AG09309 (cell line): ENCODE measurements at places on chromosomes 5 and 9.

GRCh38 chr5:139658501-139658927 lies 10.4 kb downstream of the CXXC5 start:
- DNase-seq, result no peak

DNA sequence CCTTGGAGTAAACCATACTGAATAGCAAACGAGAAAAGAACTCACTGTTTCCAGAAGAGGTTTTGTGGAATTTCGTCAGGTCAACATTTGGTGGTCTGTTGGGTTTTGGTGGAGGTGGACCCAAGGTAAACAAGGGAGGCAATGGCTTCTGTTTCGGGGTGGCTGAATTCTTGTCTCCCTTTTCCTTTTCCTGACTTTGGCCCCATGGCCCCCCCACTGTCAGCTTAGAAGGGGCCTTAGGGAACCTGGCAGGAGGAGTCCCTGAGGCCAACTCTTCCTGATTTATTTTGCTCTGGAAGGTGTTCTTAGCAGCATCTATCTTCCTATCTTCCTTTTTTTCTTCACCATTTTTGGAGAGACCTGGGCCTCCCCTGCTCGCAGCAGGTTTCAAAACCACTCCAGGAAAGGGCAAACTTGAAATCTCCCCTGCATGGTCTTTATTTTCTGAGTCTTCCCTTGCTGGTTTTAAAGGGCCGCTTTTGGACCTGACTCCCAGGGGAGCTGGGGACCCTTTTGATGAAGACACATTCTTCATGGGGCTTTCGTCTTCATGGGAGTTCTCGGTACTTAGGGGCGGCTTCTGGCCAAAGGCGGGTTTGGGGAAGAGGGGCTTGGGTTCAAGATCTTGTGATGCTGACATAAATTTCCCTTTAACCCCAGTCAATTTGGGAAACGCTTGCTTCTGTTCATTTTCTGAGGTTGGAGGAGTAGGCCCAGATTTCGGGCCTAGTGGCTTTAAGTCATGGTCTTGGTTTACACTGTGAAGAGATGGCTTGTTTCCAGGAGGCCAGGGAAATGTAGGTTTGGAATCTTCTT lies 17.4 kb downstream of the FYB1 start:
- no peak for DNase-seq

- DNase-seq, result no peak
Measured at GRCh38 chr9:130137641-130138081, 34.5 kb upstream of the NCS1 start.

DNA sequence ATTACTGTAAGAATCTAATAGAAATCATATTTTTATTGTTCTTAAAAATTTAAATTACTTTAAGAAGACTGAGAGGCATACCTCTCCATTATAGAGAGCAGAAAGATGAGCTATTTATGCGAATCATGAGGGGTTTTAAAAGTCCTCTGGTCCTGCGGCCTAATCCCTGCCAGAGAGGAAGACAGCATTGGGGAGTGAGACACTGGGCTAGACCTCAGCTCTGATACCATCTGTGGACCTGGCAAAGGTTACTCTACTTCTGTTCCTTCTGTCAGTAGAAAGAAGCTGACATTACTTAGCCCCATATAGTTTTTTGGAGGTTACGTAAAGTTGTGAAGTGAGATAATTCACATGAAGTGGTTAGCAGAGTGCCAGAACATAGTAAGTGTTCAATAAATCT lies 103.6 kb downstream of the CCDC192 start:
- no peak for DNase-seq

- no peak for DNase-seq
Measured at GRCh38 chr5:134101686-134102439, 12.6 kb upstream of the TCF7 start.

GRCh38 chr9:95511616-95511931 lies 5.2 kb downstream of the PTCH1 start:
- DNase-seq, result no peak

DNA sequence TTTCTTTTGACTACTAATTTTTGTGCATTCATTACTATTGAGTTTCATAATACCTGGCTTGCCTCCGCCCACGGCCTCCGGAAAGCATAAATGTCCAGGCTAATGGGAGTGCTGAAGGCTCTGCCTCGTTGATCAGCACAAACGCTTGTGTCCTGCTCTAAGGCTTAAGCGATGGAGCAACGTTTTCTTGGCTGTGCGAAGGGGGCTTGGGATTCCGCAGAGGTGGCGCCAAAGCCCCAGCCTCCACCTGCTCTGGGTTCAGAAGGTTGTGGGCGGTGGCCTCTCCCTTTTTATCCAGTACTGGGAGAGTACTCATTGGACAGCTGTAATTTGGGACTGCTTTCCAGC lies 19.7 kb downstream of the ANXA2R start:
- DNase-seq, result no peak

DNA sequence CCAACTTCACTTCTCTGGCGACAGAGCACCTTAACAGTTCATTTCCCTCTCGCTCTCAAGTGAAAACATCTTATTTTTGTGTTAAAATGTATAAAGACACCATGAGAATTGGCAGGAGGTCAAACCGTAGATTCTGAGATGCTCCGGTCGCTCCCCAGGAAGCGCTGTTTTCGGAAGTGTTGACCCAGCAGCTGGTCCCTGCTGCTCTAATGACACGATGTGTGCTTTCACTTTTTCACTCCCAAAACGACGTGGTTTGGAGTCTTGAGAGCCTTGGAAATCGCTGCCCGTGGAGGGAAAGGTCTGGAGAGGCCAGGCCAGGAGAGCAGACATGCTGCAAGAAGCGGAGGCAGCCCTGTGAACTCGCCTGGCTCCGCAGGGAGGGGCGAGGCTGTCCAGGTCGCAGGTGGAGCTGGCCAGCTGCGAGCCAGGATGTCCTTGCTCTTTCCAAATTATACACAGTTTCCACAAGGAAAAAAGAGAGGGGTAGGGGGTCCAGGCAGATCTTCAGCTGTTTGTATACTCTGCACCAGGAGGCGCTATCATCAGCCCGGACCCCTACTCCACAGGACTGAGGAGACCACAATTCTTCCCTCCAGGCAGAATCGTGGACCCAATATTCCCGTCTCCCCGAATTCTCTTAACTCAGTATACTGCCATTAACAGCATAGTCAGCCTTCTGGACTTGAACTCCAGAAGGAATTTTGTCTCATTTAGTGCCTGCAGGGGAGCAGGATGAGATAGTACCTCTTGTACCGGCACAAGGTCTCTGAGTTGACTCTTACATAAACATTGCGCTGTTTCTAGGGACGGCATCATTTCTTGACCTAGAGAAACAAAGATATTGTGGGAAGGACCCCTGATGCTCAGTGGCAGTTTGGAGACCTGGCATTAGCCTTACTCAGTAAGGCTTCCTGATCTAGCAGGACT lies 248.6 kb upstream of the ANKRD55 start:
- DNase-seq, result no peak

DNA sequence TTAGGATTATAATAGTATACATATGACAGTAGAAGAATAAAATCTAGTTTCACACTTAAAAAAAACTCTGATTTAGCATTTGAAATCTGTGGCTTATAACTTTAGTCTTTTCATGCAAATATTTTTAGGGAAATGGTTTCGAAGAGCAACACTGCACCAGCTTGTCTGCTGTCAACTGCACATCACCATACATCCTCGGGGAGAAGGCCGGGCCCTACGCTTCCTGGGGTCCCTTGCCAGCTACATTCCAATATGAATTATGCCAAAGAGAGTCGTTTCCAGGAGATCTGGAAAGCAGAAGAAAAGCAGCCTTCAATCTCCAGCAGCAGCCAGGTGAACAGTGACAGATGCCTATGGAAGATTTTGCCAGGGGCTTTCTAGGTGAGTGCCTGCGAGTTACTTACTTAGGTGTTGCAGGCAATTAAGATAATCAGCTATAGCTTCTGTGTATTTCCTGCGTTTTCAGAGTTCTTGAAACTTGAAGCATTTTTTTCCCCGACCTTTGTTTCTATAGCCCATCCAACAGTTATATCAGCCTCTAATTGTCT lies 166.8 kb downstream of the TRPM3 start:
- DNase-seq, result no peak

DNA sequence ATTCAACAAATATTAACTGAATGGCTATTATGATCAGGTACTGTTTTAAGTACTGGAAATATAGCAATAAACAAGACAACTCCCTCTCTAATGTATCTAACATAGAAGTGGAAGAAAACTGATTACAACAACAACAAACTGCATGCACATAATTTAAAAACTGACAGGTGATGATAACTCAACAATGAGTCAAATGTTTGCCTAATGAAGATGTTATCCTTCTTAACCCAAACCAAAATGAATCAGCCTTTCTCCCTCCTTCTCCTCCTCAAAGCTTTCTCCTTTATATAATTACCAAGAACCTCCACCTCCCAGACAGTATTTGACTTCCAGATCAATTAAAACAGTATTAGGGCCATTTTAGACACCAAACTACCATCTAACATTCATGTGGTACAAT lies 49.3 kb downstream of the RICTOR start:
- no peak for DNase-seq

DNA sequence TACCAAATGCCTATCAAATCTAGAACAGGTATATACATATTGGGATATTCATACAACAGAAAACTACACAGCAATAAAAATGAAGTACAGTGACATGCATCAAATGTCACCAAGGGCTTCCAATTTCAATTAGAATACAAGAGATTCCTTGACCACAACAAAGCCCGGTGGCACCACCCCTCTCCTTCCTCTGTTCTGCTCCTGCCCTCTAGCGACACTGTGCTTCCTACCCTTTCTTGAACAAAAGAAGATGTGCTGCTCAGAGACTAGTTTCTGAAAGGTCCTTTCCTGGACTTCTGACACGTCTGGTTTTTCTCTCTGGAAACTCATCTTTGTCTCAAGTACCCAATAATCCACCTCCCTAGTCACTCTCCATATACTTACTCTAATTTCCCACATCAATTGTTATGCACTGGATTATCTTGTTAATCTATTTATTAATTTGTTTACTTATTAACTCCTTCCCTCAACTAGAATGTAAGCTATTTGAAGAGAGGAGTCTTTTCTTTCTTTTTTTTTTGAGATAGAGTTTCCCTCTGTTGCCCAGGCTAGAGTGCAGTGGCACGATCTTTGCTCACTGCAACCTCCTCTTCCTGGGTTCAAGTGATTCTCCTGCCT lies 70.4 kb upstream of the CTSV start:
- no peak for DNase-seq

GRCh38 chr5:180795771-180796313 lies 6.8 kb downstream of the MGAT1 start:
- no peak for DNase-seq

DNA sequence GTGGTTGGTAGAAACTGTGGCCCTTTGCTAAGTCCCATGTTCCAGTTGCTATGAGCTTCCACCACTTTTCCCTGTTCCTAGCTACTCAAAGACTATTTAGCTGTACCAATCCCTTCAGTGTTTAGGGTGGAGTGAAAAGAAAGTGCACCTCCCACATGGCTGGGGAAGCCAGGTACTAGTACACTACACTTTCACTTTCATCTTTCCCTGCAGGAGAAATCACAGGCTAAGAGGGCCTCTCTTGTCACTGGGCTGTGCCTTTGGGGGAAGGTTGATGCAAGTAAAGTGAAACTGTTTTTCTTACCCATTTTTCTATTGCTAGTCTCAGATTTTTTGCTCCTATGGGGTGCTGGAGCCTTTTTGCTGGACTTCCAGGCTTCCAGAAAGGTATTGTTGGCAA lies 33.5 kb upstream of the CKS2 start:
- DNase-seq, result no peak

DNA sequence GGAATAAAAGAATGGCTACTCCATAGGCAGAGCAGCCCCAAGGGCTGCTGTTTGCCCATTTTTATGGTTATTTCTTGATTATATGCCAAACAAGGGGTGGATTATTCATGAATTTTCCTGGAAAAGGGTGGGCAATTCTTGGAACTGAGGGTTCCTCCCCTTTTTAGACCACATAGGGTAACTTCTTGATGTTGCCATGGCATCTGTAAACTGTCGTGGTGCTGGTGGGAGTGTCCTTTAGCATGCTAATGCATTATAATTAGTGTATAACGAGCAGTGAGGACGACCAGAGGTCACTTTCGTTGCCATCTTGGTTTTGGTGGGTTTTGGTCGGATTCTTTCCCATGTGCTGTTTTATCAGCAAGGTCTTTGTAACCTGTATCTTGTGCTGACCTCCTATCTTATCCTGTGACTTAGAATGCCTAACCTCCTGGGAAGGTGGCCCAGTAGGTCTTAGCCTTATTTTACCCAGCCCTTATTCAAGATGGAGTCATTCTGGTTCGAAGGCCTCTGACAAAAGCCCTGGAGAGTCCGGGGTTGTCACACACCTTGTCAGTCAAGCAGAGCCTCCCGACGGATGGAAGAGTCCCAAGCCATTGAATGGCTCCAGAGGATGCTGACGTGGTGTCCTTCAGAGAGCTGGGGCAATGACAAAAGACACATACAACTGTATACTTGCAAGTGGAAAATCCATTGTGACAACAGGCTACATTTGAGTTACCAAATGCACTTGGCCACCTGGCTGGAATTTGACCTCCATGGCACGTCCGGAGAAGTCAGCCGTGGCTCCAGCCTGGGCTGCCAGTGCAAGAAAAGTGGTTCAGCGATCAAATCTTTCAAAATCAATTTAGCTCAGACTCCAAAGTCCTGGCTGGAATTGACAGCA lies 67.1 kb upstream of the CLINT1 start:
- DNase-seq, result no peak

DNA sequence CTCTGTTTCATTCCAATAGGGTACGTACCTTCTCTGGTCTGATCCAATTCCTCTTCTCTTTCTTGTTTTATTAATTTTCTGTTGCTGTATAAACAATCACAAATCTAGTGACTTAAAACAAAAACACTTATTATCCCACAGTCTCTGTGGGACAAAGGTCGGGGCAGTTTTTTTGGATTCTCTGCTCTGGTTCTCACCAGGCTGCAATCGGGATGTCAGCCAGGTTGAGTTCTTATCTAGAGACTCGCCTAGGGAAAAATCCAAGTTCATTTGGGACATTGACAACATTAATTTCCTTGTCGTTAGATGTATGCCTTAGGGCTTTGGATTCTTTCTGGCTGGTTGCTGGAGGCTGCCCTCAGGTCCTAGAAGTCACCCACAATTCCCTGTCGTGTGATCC lies 430.5 kb upstream of the RORB start:
- no peak for DNase-seq

DNA sequence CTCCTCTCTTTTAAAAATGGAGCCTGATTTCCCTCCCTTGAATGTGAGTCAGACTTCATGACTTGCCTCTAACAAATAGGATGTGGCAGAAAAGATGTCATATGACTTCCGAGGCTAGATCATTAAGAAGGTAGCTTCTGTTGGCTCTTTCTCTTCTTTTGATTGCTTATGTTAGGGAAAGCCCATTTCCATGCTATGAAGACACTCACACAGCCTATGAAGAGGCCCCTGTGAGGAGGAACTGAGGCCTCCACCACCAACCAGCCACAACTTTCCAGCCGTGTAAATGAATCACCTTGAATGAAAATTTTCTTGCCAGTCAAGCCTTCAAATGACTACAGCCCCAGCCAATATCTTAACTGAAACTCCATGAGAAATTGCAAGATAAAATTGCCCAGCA lies 413.4 kb downstream of the TMEM38B start:
- DNase-seq, result no peak

GRCh38 chr5:163362840-163363371 lies 74.5 kb upstream of the CCNG1 start:
- DNase-seq, result no peak

DNA sequence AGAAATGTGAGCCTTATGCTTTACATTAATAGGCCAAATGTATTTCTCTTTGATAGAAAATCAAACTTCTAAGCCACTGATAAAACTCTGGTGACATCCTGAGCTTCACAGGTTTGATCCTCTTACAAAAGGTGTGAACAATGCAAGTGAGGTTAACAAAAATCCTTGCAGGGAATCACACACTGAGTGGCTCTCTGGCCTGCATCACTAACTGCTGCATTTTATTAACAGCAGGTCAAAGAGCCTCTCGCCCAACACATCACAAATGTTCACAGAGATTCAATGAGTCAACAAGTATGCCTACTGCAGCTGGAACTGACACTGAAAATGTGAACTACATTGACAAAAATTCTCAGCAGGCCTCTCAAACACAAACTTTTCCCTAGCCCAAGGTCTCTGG lies 122.3 kb downstream of the SEMA5A start:
- DNase-seq, result no peak
